ENCODE measurements at places on chromosomes 7 and 10.

- no peak for DNase-seq
These were observed 70.7 kb upstream of the ANTXRL start for GRCh38 chr10:46216003-46216634.

DNA sequence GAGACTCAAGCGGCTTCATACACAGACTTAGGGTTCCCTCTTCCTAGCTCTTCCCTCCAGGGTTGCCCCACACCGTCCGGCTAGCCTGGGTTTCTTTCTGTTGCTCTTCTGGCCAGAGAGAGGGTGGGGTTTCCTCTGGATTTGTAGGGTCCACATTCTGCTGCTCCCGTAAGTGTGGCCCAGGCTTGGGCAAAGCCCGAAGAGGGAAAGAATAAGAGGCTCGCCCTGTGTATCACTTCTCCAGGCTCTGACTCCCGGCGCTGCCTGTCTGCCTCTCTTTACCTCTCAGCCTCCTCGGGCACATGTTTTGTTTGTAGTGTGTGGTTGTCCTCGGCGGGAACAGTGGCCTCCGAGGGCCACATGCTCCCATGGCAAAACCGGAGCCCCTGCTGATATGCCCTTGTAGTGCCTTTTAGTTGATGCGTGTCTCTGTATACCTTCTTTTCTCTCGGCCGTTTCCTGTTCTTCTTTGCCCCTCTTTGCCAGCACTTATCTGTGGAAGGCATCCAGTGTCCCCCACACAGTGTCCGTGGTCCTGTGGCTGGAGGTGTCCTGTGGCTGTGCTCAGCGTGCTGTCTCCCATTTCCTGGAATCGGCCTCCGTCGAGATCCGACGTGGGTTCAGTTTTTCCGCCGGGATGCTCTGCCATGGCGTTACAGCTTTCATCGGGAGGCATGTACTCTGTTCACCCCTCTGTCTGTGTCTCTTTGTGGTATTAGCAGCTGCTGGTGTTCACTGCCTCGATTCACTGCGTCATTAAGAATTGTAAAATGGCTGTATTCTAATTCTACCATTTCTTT lies 102.9 kb downstream of the INPP5A start:
- DNase-seq: no peak

- no peak for DNase-seq
These were observed 29.6 kb downstream of the ARHGAP21 start for GRCh38 chr10:24694086-24694485.

DNA sequence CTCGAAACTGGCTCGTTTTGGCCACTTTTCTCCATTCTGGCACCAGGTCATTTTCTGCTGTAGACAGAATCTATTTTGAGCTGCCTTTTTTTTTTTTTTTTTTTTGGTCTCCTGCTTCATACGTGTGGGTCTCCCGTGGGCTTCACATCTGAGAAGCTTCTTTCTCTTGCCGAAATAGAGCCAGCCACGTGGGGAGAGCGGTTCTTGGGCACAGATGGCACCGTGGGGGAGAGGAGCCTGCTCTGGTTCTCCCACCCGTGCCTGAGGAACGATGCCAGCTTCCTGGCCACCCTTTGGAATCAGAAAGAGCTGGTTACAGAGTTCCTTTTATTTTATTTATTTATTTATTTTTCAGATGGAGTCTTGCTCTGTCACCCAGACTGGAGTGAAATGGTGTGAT lies 48.7 kb upstream of the OCM2 start:
- DNase-seq: no peak

Measured in NCI-H345 (cell line).